ENCODE measurements at places on chromosomes 7 and 10. TPM values are rescaled to one million over a fixed set of nuclear protein-coding genes. Genes with fewer than 3 reads are reported as not detected.

CPED1 gene
- total RNA-seq: 64.8 TPM

BMPER gene
- total RNA-seq: 18.8 TPM

IFIT1B gene
- total RNA-seq: not detected

EPHB4 gene
- 74.9 TPM for total RNA-seq

EBF3 gene
- total RNA-seq: 1.6 TPM
